ENCODE measurements at places on chromosomes 13 and 19. TPM values are rescaled to one million over a fixed set of nuclear protein-coding genes. Genes with fewer than 3 reads are reported as not detected.
A peak's percentile ranks its signal among the peaks of the same experiment; 100 is the strongest.

DNA sequence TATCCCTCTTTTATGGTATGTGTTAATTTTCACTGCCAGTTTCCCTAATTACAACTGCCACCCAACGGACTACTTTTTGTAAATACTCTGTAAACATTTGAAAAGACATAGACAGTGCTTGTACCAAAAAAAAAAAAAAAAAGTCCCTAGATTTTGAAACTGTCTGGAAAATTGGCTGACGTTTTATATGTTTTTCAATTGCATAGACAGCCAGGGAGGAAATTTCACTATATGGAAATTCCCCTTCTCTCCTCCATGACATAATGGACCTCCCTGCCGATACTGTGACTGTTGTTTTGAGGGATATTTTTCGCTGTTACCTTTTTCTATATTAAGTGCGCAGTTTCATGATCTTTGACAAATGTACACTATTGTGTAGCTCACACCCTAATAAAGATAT is 43.4 kb downstream of the C13orf42 start:
- no peak overlapping the region for H3K4me3 ChIP-seq
- H3K27ac ChIP-seq: no peak overlapping the region
- H3K4me1 ChIP-seq: peaks cover 45% of the 10 kb centered on the region
- no peaks in the 10 kb centered on the region for H3K36me3 ChIP-seq
- peaks cover 15% of the 10 kb centered on the region for H3K27me3 ChIP-seq
- no peak for DNase-seq

- no peak overlapping the region for H3K27ac ChIP-seq
- peaks cover 2% of the 10 kb centered on the region for H3K27me3 ChIP-seq
- H3K36me3 ChIP-seq: no peaks in the 10 kb centered on the region
These were observed 31.8 kb upstream of the PSG9 start for GRCh38 chr19:43300876-43301765.

- H3K4me1 ChIP-seq: peaks cover 6% of the 10 kb centered on the region
- H3K36me3 ChIP-seq: no peaks in the 10 kb centered on the region
- no peak overlapping the region for H3K4me3 ChIP-seq
These were observed 39.4 kb upstream of the DGKH start for GRCh38 chr13:42009057-42009456.

DNA sequence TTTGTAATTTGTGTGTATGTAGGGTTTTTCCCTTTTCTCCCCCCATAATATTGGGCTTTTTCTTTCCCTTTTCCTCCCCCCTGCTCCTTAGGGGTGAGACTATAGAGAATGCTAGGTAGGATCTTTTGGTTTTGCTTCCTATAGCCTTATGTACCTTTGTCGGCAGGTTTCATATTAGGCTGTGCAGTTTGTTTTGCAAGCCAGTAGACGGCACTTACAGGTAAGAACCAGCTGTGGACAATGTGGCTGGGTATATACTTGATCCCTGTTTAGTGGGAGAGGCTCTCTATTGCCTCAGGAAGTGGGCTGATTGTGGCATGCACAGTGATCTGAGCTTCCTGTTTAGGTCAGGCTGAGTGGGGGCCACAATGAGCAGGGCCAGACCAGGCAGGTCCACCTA is 359.2 kb upstream of the OBI1 start:
- H3K4me3 ChIP-seq: no peak overlapping the region
- no peaks in the 10 kb centered on the region for H3K36me3 ChIP-seq
- H3K27me3 ChIP-seq: peaks cover 7% of the 10 kb centered on the region
- H3K27ac ChIP-seq: no peak overlapping the region
- no peak for DNase-seq

- no peak overlapping the region for H3K27ac ChIP-seq
- H3K4me3 ChIP-seq: no peak overlapping the region
- DNase-seq: no peak
These were observed 166.2 kb downstream of the SLITRK1 start for GRCh38 chr13:83716121-83716520.

- H3K27ac ChIP-seq: no peak overlapping the region
- no peak for DNase-seq
- H3K4me1 ChIP-seq: peaks cover 8% of the 10 kb centered on the region
These were observed 17.6 kb downstream of the DCAF15 start for GRCh38 chr19:13969897-13970296.

GRCh38 chr13:24564881-24565280 is 52.3 kb upstream of the PARP4 start:
- H3K4me1 ChIP-seq: peaks cover 5% of the 10 kb centered on the region
- no peaks in the 10 kb centered on the region for H3K36me3 ChIP-seq
- no peak overlapping the region for H3K27ac ChIP-seq
- H3K4me3 ChIP-seq: no peak overlapping the region

- no peaks in the 10 kb centered on the region for H3K27me3 ChIP-seq
- no peak overlapping the region for H3K27ac ChIP-seq
These were observed 176.2 kb downstream of the RFC3 start for GRCh38 chr13:33994198-33994597.

DNA sequence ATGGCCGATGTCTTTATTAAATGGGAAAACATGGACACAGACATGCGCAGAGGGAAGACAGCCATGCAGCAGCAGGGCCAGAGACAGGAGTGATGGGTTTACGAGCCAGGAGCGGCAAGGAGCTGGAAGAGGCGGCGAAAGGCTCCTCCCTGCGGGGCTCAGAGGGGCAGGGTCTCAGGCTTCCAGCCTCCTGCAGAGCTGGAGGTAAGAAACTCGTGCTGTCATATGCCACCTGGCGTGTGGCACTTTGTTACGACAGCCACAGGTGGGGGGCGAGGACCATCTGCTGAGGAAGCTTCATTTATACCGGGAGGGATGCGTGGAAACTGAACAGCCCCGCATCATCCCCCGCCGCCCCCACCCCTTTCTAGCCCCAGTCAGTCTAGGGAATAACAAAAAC is 52.0 kb upstream of the SPACA7 start:
- no peaks in the 10 kb centered on the region for H3K27me3 ChIP-seq
- no peaks in the 10 kb centered on the region for H3K36me3 ChIP-seq

The SYMPK gene
- total RNA-seq: 97.3 TPM

The ZNF569 gene
- total RNA-seq: 7.1 TPM

The NKPD1 gene
- 0.24 TPM for total RNA-seq

The PVR gene
- total RNA-seq: 5.2 TPM

The NUFIP1 gene
- total RNA-seq: 6.0 TPM

The SLITRK6 gene
- not detected for total RNA-seq

DNA sequence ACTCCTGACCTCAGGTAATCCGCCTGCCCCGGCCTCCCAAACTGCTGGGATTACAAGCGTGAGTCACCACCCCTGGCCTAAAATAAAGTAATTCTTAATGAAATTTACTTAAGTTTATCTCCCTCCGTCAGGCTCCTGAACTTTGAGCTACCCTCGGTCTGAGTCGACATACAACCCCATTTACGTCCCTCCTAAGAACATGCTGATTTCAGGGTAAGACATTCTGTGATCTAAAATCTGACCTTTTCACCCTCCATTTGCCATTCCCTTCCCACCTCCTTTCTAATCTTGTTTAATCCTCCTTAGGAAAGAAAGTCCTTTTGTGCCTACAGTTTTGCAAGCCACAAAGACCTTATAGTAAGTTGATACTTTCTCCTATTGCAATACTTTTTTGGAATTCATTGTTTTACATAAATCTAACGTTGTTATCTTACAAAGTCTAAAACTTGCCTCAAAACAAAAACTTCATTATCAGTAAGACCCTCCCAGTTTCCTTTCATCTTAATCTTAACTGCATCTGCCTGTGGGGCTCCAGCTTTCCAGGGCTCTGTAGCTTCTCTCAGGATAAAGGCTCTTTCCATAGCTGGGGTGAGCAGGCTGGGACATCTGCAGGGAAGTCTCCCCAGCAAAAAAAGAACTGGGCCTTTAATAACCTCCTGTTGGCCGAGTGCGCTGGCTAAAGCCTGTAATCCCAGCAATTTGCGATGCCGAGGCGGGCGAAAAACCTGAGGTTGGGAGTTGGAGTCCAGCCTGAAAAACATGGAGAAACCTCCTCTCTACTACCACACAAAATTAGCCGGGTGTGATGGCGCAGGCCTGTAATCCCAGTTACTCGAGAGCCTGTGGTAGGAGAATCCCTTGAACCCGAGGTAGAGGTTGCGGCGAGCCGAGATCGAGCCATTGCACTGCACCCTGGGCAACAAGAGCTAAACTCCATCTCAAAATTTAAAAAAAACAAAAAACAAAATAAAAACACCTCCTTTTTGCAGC is 143.1 kb downstream of the ZNF737 start:
- H3K4me1 ChIP-seq: peaks cover 15% of the 10 kb centered on the region
- peaks cover 54% of the 10 kb centered on the region for H3K36me3 ChIP-seq
- H3K27me3 ChIP-seq: no peaks in the 10 kb centered on the region

DNA sequence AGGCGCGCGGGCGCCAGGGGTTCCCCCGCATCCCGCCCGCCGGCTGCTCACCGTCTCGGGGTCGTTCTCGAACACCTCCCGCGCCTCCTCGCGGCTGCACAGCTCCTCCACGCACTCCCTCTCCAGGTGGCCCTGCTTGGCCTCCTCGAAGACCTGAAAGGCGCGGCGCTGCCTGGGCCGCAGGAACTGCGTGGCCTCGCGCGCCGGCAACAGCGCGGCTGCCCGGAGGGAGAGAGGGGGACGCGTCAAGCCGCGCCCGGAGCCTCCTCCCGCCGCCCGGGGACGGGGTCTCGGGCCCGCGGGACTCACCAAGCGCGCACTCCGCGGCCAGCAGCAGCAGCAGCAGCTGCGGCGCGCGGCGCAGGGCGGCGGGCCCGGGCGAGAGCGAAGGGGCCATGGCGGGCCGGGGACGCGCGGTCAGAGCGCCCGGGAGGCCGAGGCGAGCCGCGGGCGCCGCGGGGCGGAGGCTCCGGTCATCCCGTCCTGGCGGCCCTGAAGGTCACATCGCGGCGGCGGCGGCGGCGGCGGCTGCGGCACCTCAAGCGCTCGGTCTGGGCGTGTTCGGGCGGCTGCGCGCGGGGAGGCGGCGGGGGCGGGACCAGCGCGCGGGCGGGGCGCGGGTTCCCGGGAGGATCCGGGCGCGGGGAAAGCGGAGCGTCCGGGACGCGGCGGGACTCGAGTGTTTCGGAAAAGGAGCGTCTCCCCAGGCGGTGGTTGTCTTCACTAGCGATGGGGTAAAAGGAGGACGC is at the start of gene GAS6:
GAS6 (minus strand) TSS at position 553 of the 749 bp plus-strand sequence; CDS start at position 397, 156 bp downstream.
- peak within 1 kb of the TSS; percentile 44 for H3K4me3 ChIP-seq
- H3K36me3 ChIP-seq: no peaks in the 10 kb centered on the region
- H3K27ac ChIP-seq: no peak within 1 kb of the TSS
- peaks cover 48% of the 10 kb centered on the region for H3K27me3 ChIP-seq

DNA sequence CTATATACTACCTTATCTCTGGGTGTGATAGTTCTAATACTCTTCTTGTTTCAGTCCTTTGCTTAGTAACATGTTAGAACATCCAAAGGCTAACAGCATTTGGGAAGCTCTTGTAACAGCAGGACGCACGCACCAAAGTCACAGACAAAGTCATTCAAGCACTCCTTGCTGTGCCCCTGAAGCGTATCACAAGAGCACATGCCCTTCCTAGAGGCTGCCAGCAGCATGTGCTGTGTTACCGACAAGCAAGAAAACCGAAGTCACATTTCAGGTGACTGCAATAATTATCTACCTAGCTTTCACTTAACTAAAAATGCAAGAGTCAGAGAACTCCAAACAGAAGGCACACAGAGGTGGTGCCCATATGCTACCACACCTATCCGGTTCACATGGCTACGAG is 194.1 kb downstream of the KLF12 start:
- H3K36me3 ChIP-seq: peaks cover 27% of the 10 kb centered on the region
- no peak overlapping the region for H3K4me3 ChIP-seq
- DNase-seq: no peak
- H3K27me3 ChIP-seq: no peaks in the 10 kb centered on the region

The FAM174C gene
- total RNA-seq: 57.1 TPM

- H3K27ac ChIP-seq: no peak overlapping the region
- DNase-seq: no peak
- no peak overlapping the region for H3K4me3 ChIP-seq
These were observed 19.9 kb downstream of the CEBPG start for GRCh38 chr19:33393286-33394005.

- no peaks in the 10 kb centered on the region for H3K27me3 ChIP-seq
- H3K36me3 ChIP-seq: peaks cover 7% of the 10 kb centered on the region
- no peak for DNase-seq
- no peak overlapping the region for H3K27ac ChIP-seq
- H3K4me1 ChIP-seq: peaks cover 54% of the 10 kb centered on the region
- no peak overlapping the region for H3K4me3 ChIP-seq
These were observed 22.1 kb downstream of the PLEKHF1 start for GRCh38 chr19:29687244-29687896.

DNA sequence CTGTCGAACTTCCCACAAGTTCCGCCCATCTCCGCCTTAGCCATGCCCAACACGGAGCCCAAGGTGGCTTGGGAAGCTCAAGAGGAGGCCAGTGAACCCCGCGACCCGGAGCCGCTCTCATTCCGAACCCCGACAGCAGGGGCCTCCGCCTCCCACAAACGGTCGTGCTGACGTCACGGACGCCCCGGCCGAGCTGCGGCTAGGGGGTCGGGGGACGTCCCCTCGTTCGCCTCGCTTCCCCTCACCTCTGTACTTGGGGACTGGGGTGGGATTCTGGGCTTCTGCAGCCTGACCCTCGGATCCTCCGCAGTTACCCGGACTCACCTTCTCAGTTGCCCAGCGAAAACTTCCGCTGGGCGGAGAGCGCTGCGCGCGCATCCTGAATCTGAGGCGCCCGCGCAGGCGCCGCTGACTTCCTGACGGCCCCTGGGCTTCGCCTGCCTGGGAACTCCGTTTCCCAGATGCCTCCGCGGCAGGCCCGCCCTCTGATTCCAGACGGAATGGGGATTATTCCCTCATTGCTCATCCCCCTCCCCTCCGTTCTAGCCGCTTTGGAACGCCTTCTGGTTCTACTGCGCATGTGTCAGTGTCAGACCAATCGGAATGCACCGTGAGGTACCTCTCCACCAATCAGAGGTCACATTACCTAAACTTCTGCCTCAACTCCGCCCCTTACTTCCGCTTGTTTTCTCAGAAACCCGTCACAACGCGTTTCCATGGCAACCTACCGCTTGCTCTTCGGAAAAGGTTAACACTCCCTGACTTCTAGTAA is at the start of gene VRK3:
VRK3 (minus strand) TSS at position 351 of the 772 bp plus-strand sequence. CDS start 9,210 bp downstream, outside the sequence.
- peak within 1 kb of the TSS; percentile 98 for H3K27ac ChIP-seq
- peak within 1 kb of the TSS; percentile 86 for H3K4me3 ChIP-seq
- peaks cover 28% of the 10 kb centered on the region for H3K36me3 ChIP-seq
- H3K27me3 ChIP-seq: no peaks in the 10 kb centered on the region

- H3K27ac ChIP-seq: no peak overlapping the region
- H3K27me3 ChIP-seq: no peaks in the 10 kb centered on the region
- no peak for DNase-seq
- peaks cover 55% of the 10 kb centered on the region for H3K4me1 ChIP-seq
These were observed 18.2 kb upstream of the DOCK9 start for GRCh38 chr13:98996046-98996445.

DNA sequence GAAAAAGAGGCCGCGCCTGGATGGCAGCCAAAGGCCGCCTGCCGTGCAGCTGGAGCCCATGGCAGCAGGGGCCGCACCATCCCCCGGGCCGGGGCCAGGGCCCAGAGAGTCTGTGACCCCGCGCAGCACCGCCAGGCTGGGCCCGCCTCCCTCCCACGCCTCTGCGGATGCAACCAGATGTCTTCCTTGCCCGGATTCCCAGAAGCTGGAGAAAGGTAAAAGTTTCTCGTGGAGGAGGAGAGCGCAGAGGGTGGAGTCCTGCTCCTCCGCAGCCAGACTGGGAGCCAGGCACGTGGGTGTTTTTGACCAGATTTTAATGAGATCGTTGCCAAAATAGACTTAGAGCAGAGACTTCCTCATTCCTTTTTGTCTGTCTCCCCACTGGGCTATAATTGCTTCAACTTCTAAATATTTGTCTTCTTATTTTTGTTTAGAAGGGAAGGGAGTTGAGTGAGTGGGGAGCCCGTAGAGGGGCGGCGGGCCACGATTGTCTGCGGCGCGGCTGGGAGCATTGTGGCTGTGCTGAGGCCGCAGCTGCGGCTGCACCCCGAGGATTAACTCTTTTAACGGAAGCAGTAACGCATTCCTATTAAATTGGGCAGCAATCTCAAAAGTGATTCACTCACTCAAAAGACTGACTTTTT is 22.8 kb upstream of the NDUFS7 start:
- peaks cover 44% of the 10 kb centered on the region for H3K36me3 ChIP-seq
- no peak overlapping the region for H3K4me3 ChIP-seq
- DNase-seq: no peak
- H3K27me3 ChIP-seq: no peaks in the 10 kb centered on the region
